ENCODE measurements at places on chromosomes 7 and 10. TPM values are rescaled to one million over a fixed set of nuclear protein-coding genes. Genes with fewer than 3 reads are reported as not detected.

JAZF1 gene
- total RNA-seq, result 3.6 TPM

HMX3 gene
- not detected for total RNA-seq

PIK3CG gene
- total RNA-seq, result not detected

PGAM1 gene
- 313 TPM for total RNA-seq

- no peak overlapping the region for H3K4me3 ChIP-seq
- no peak for DNase-seq
- H3K4me1 ChIP-seq, result no peaks in the 10 kb centered on the region
Measured at GRCh38 chr7:123823898-123824753, 20.8 kb upstream of the HYAL4 start.

GRCh38 chr7:40742270-40742669 is 607.5 kb downstream of the SUGCT start:
- peaks cover 3% of the 10 kb centered on the region for H3K36me3 ChIP-seq
- DNase-seq, result no peak
- no peak overlapping the region for H3K27ac ChIP-seq
- H3K4me1 ChIP-seq, result peaks cover 19% of the 10 kb centered on the region

DNA sequence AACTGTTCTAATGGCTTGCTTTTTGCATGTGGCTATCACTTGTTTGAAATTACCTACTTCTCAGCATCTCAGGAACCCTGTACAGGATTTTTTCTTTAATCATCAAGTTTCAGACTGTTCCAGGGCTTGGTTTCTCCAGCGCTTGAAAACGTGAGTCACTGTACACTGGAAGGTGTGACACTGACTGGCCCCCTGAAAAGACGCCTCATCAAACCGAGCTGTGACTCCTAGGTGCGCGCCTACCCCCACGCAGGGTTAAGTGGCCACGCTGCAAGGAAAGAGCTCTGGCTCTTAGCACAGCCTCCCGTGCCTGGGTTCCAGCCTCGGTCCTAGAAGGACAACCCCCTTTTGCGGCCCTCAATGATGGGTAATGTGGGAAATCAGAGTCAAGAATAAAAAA is 81.0 kb downstream of the EBF3 start:
- peaks cover 9% of the 10 kb centered on the region for H3K27me3 ChIP-seq
- H3K36me3 ChIP-seq, result no peaks in the 10 kb centered on the region
- H3K27ac ChIP-seq, result no peak overlapping the region

- H3K4me1 ChIP-seq, result no peaks in the 10 kb centered on the region
- H3K27ac ChIP-seq, result peak overlapping the region; percentile 12
- H3K27me3 ChIP-seq, result no peaks in the 10 kb centered on the region
- H3K4me3 ChIP-seq, result no peak overlapping the region
- DNase-seq, result no peak
Measured at GRCh38 chr7:16223963-16224707, 197.2 kb downstream of the CRPPA start.

DNA sequence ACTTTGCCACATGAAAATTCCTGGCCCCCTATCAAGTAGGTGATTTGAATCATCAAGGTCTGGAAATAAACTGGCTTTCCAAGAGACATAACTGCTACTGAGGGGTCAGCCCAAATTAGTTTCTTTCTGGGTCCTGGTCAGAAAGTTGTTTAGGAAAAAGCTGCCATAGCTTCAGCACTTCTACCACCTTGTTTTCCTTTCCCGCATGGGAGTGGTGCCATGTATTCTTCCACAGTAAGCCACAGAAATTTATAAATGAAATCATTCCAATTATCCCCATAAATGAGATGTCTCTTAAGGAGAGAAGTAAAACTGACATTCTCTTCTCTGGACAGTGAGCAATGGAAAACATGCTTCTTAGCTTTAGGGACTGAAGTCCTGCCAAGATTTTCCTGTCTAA is 80.8 kb downstream of the PHYHIPL start:
- no peak overlapping the region for H3K4me3 ChIP-seq
- H3K36me3 ChIP-seq, result peaks cover 6% of the 10 kb centered on the region
- no peaks in the 10 kb centered on the region for H3K27me3 ChIP-seq
- H3K27ac ChIP-seq, result no peak overlapping the region
- no peak for DNase-seq

GRCh38 chr7:155800741-155801267 is 11.5 kb downstream of the SHH start:
- H3K27ac ChIP-seq, result no peak overlapping the region
- peaks cover 72% of the 10 kb centered on the region for H3K27me3 ChIP-seq
- no peaks in the 10 kb centered on the region for H3K36me3 ChIP-seq
- H3K4me1 ChIP-seq, result peaks cover 12% of the 10 kb centered on the region
- no peak for DNase-seq

- DNase-seq, result no peak
- peaks cover 6% of the 10 kb centered on the region for H3K4me1 ChIP-seq
- no peak overlapping the region for H3K4me3 ChIP-seq
- H3K36me3 ChIP-seq, result no peaks in the 10 kb centered on the region
Measured at GRCh38 chr10:69057261-69057950, 30.5 kb upstream of the SRGN start.

- DNase-seq, result peak; percentile 40
- no peak overlapping the region for H3K4me3 ChIP-seq
- H3K4me1 ChIP-seq, result no peaks in the 10 kb centered on the region
- peaks cover 4% of the 10 kb centered on the region for H3K27me3 ChIP-seq
- H3K27ac ChIP-seq, result no peak overlapping the region
Measured at GRCh38 chr10:83991986-83992753, 147.1 kb upstream of the GHITM start.

DNA sequence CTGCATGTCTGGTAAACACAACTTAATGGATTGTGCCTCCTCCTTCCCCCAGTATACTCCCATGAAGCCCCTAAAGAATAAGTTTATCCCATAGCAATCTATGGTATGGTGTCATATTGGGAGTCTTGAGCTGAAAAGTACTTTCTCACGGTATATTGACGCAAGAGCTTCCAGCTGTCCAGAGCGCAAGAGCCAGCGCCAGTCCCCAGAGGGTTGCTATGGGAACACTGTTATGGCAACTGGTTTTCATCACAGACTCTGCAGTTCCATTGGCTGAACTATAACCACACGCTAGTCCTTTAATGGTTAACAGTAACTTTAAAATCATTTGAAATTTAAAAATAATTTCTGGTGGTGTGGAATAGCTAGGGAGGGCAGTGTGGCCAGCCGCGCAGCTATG is 46.9 kb downstream of the PRPF18 start:
- H3K27ac ChIP-seq, result no peak overlapping the region
- no peak overlapping the region for H3K4me3 ChIP-seq
- DNase-seq, result no peak
- peaks cover 14% of the 10 kb centered on the region for H3K36me3 ChIP-seq

DNA sequence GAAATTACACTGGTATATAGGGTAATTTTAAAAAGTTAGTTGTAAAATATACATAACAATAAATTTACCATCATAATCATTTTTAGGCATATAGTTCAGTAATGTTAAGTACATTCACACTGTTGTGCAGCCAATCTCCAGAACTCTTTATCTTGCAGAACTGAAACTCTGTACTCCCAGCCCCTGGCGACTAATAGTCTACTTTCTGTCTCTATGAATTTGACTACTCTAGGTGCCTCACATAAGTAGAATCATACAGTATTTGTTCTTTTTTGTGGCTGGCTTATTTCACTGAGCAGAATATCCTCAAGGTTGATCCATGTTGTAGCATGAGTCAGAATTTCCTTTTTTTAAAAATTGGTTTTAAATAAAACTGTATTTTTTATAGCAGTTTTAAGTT is 41.4 kb downstream of the NRF1 start:
- H3K4me3 ChIP-seq, result no peak overlapping the region
- no peak for DNase-seq
- H3K4me1 ChIP-seq, result peaks cover 17% of the 10 kb centered on the region
- H3K27ac ChIP-seq, result no peak overlapping the region
- no peaks in the 10 kb centered on the region for H3K27me3 ChIP-seq

GRCh38 chr10:131112691-131113090 is 198.8 kb downstream of the TCERG1L start:
- no peaks in the 10 kb centered on the region for H3K36me3 ChIP-seq
- no peak for DNase-seq
- no peak overlapping the region for H3K4me3 ChIP-seq
